ENCODE measurements at places on chromosomes 1 and 21.

DNA sequence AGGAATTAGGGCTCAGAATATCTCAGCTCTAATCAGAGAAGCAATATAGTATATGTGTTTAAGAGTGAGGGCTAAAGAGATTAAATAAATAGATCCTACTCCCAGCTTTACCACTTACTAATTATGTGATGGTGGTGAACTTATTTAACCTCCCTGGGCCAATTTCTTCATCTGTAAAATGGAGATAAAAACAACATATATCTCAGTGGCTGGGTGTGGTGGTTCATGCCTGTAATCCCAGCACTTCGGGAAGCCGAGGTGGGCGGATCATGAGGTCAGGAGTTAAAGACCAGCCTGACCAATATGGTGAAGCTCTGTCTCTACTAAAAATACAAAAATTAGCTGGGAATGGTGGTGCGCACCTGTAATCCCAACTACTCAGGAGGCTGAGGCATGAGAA is 135.2 kb downstream of the SLC44A5 start:
- no peak for DNase-seq

DNA sequence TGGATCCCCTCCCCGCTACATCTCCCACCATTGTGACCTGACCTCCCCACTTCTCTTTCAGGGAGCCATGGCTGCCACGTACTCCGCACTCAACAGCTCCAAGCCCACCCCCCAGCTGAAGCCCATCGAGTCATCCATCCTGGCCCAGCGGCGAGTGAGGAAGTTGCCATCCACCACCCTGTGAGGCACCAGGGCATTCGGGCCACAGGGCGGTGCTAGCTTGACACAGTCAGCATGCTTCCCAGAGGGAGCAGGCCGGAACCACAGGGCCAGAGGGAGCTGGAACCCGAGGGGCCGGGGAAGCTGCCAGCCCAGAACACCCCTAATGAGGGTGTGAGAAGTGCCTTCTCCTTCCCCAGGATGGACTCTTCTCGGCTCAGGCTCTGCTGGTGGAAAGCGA is 44.5 kb downstream of the RPS6KA1 start:
- DNase-seq = no peak

- DNase-seq = no peak
These were observed 37.9 kb downstream of the IL12RB2 start for GRCh38 chr1:67345556-67345955.

GRCh38 chr1:87575528-87575927 is 246.8 kb downstream of the LMO4 start:
- no peak for DNase-seq

GRCh38 chr1:183039985-183040447 is 16.8 kb downstream of the LAMC1 start:
- DNase-seq = no peak

GRCh38 chr1:185483664-185484450 is 166.8 kb upstream of the IVNS1ABP start:
- no peak for DNase-seq

DNA sequence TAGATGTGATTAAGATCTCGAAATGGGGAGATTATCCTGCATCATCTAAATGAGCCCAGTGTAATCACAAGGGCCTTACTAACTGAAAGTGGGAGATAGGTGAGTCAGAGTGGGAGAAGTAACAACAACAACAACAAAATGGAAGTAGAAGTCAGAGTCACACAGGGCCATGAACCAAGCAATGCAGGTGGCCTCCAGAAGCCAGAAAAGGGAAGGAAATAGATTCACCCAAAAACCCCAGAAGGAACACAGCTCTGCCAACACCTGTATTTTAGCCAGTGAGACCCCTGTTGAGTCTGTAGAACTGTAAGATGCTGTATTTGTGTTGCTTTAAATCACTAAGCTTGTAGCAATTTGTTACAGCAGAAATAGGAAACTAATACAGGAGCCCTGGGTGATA is 4.1 kb downstream of the TAGLN2 start:
- no peak for DNase-seq

- no peak for DNase-seq
These were observed 37.2 kb downstream of the ALG14 start for GRCh38 chr1:95035536-95035935.

DNA sequence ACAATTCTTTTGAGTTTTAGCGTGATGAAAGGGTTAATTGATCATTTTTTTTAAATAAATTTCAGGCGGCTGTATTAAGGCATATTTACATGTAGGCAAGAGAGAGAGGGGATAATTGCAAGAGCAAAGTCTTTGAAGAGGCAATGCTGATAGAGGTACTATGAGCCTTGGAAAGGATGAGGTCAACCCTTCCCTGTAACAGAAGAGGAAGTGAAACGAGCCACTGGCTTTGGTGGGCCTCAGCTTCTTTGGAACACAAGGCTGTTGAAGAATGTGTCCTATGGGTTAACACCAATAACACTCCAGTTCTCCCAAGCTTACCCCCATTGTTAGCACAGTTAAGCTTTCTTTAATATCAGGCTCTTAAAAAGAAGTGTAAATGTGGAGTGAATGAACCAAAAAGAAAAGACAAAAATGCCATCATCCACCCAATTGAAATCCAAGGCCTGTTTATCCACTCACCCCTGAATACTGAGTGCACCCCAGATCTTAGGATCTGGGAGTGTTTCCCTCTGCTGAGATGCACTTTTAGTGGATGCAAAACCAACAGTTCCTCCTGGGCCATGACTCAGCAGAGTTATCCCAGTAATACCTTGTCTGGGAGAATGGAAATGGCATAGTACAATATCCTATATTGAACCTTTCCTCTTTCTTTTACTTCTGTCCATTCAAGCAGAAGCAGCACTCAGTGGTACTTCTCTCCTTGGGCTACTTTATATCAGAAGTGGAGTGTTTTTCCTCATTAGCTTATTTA is 216.4 kb downstream of the SLC44A5 start:
- DNase-seq = no peak

DNA sequence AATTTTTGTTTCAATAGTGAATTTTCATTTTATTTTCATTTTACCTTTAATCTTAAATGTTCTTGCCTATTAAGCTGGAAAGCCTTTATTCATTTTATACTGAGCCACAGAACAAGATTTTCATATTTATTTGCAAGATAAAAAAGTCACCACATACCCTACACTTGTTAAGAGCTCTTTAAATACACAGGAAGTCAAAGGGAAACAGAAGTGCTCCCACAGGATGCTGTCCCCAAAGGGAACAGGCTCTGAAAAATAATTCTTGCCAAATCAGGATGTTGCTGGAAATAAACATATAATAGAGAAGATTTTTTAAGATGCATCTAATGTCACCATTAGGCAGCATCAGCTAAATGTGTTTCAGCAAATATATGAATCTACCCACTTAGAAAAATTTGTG is 113.6 kb downstream of the VAV3 start:
- no peak for DNase-seq

- peak; percentile 17 for DNase-seq
These were observed 6.9 kb upstream of the CAMK1G start for GRCh38 chr1:209576392-209577197.

- DNase-seq = no peak
These were observed 1646.5 kb downstream of the MRPL39 start for GRCh38 chr21:23960769-23961168.

Measured in T-helper 1 cell (primary cell).